B cell (primary cell): ENCODE measurements at places on chromosomes 13 and 19.
A peak's percentile ranks its signal among the peaks of the same experiment; 100 is the strongest.

GRCh38 chr19:36482876-36483275 lies 6.5 kb downstream of the ZNF566 start:
- no peak for DNase-seq

DNA sequence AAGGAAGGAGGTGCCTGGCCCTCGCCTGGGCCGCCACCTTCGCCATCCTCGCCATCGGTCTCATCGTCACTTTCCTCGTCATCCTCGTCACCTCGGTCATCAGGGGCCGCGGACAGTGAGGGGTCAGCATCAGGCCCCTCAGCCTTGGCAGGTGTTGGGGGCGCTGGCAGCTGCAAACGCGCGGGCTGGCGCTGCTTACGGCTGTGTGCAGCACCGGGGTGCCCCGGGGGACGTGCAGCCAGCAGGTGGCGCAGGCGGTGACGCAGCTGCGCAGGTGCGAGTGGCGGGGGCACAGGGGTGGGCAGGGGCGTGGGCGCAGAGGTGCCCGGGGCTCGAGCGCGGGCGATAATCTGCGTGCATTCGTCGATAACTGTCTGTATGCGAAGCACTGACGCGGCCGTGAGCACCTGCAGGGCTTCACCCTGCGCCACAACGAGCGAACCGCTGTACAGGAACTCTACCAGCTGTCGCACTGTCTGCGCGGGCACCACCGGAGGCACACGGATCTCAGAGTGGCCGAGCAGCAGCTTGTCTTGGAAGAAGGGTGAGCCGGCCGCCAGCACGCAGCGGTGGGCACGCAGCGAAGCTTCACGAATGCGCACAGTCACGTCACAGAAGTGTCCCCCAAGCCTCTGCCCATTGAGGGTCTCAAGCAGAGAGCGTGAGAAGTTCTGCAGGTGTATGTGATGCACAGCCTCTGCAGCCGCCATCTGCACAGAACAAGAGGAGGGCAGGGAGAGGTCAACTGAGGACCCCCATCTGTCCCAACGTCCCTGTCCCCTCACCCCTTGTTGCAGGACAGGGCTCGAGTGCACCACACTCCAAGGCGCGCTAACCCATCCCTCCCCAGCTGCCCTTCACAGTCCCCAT lies 2.4 kb downstream of the ZBTB45 start:
- no peak for DNase-seq

DNA sequence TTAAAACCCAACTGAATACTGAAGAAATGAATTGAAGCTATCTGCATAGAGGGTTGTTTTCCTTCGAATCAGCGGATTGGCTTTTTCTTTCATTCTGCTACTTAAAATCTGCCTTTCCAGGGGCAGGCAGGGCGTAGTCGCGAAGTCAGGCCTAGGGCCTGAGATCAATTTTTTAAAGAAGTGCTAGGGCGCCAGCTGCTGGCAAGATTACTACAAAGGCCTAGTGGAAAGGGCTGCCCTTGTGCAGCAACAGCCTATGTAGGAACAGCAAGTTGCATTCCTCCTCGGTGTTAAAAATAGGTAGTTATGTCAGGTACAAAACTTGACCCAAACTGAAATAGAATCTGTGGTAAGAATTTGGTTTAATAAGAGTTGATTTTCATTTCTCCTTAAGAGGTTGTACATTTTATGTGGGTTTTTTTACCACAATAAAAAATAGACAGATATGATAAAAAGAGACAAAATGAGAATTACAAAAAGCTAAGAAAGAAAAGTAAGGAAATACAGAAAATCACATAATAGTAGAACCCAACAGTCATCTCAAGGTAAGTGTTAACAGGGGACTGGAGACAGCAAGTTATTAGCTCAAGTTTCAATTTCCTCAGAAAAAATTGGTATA lies 9.5 kb upstream of the URAD start:
- DNase-seq: peak; percentile 41

- no peak for DNase-seq
These were observed 34.1 kb upstream of the WDFY2 start for GRCh38 chr13:51550151-51550550.
